ENCODE measurements at places on chromosomes 1 and 21.

- DNase-seq, result no peak
Measured at GRCh38 chr1:81443288-81443687, 357.4 kb upstream of the ADGRL2 start.

GRCh38 chr21:41222247-41223068 is 54.5 kb downstream of the BACE2 start:
- DNase-seq, result no peak

DNA sequence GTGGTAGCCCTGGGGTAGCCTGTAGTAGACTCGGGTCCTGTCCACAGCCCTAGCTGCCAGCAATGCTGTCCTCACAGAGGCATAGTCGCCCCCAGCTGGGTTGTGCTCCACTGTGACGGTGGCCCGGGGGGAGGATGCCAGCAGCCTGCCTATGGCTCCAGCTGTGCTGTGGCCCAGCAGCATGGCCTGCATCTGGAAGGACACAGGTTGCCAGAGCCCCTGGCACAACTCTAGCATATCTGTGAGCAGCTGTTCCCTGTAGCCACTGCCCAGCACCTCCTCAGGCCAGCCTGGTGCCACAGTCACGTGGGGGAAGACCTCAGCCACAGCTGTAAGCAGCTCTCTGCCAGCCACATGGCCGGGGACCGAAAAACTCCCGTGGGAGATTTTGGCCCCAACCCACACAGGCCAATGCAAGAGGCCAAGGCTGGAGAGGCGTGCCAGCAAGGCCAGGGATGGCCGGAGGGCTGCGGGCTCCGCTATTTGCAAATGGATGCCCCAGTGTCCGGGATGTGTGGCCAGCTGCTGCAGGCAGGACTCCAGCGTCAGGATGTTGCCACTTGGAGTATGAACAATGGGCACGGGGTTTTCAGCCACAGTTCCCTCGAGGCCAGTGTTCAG is 13.9 kb downstream of the FAM151A start:
- DNase-seq, result no peak

- DNase-seq, result no peak
Measured at GRCh38 chr1:82446955-82447354, 646.2 kb downstream of the ADGRL2 start.

- DNase-seq, result no peak
Measured at GRCh38 chr1:236209185-236209584, 66.8 kb downstream of the GPR137B start.

GRCh38 chr1:1040004-1040991 is 20.4 kb downstream of the AGRN start:
- peak; percentile 98 for DNase-seq

GRCh38 chr1:20921285-20921684 is 134.2 kb upstream of the HP1BP3 start:
- DNase-seq, result no peak
